Pons (tissue), 1 donor: ENCODE measurements at places on chromosomes 3 and 15.

DNA sequence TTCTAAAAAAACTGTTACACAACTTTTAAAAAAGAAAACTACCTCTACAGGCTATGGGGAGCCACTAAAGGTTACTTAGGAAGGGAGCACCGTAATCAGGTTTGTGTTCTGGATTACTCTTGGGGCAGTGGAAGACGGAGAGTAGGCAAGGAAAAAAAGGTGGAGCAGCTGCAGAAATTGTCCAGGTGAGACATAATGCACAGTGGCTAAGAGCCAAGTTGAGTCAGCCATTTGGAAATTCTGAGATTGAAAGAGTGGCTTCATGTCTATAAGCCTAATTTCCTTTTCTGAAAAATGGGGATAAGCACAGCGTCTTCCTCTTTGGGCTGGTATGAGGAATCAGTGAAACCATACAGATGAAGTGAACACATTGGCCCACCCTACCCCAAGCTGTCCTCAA lies 195.2 kb downstream of the CADPS start:
- DNase-seq = no peak

- DNase-seq = peak; percentile 61
Observed at GRCh38 chr15:39976291-39977274, 42.7 kb downstream of the EIF2AK4 start.

GRCh38 chr3:111882799-111883198 lies 23.7 kb downstream of the PHLDB2 start:
- no peak for DNase-seq

GRCh38 chr3:197420115-197420514 lies 121.7 kb upstream of the DLG1 start:
- no peak for DNase-seq

DNA sequence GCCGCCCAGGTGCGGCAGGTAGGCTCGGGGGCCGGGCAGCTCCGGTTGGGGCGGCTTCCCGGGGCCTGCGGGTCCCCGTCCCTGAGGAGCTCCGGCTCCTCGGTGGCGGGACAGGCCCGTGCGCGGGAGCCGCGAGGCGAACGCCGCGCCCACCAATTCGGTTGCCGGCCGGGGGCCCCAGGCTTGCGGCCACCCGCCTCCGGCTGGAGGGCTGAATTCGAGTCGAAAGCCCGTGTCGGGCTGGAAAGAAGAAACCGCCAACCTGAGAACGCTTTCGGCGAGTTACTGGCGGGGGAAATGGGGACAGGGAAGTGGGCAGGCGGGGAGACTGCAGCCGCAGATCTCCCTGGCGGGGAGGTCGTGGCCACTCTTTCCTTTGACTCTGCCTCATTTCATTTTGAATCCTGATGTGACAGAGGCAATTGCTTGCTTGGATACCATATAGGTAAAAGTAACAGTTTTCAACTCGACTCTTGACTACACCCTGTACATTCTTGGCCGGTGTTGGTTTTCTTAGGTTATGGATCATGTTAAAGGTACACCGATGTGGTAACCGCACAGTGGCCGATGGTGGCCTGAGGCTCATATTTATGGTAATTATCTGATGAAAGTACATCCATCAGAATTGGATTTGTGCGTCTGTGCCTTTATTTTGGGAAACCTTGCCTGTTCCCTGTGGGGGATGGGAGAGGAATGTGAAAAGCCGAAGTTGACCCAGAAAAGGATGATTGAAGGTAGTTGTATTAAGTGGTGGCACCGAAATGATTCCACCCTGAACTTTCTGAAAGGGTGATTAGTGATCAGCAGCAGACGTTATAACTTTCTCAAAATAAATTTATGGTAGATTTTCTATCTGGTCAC lies 1.7 kb downstream of the B3GNT5 start:
- DNase-seq = no peak

GRCh38 chr3:125150525-125151441 lies 61.8 kb downstream of the SLC12A8 start:
- no peak for DNase-seq

- DNase-seq = no peak
Observed at GRCh38 chr15:93894438-93895036, 336.8 kb upstream of the MCTP2 start.

DNA sequence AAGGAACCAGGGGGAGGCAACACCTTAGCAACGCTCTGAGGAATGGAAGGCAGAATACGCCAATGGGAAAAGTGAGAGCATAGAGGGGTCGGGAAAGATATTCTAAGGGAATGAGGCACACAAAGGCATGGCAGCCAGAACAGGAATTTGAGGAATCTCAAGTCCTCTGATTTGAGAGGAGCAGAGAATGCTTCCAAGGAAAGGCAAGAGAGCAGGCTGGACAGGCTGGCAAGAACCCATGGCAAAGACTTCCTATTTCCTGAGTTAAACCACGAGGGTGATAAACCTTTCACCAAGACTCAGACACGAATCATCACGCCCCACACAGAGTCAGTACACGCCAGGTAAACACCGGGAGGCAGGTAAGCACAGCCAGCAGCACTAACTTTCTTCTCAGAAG lies 109.8 kb downstream of the IGF2BP2 start:
- no peak for DNase-seq

DNA sequence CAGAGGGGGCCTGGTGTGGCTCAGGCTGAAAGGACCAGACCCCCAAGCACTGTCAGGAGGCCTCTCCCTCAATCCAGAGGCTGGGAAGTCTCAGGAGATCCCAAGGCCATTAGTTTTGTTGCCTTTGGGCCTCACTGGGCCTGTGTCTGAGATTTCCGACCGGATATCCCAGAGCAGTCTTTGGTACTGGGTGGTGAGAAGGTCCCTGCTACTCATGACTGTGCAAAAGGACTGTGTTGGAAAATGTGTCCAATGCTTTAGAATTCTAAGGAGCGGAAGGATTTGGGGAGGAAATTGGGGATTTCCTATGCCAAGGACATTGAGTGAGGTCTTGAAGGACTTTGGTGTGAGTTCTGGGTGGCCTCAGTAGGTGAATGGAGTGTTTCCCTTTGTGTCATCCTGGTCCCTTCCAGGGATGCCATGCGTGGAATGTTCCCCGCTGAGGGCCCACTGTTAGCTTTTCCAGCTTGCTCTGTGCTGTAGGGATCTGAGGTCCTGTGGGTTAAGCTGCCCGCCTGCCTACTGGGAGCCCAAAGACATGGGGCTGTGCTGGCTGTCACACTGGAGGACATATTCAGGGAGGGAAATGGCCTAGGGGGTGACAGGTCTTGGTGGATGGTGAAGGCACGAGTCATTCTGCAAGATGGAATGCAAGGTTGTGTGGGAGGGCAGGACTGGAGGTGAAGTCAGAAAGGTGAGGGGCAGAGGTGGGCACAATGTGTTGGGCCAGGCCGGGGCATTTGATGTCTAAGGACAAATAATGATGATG lies 16.4 kb downstream of the SMAD6 start:
- DNase-seq = no peak

GRCh38 chr15:34018021-34018645 lies 20.9 kb downstream of the AVEN start:
- DNase-seq = no peak

GRCh38 chr3:126540342-126540849 lies 16.4 kb downstream of the CHST13 start:
- peak; percentile 27 for DNase-seq

DNA sequence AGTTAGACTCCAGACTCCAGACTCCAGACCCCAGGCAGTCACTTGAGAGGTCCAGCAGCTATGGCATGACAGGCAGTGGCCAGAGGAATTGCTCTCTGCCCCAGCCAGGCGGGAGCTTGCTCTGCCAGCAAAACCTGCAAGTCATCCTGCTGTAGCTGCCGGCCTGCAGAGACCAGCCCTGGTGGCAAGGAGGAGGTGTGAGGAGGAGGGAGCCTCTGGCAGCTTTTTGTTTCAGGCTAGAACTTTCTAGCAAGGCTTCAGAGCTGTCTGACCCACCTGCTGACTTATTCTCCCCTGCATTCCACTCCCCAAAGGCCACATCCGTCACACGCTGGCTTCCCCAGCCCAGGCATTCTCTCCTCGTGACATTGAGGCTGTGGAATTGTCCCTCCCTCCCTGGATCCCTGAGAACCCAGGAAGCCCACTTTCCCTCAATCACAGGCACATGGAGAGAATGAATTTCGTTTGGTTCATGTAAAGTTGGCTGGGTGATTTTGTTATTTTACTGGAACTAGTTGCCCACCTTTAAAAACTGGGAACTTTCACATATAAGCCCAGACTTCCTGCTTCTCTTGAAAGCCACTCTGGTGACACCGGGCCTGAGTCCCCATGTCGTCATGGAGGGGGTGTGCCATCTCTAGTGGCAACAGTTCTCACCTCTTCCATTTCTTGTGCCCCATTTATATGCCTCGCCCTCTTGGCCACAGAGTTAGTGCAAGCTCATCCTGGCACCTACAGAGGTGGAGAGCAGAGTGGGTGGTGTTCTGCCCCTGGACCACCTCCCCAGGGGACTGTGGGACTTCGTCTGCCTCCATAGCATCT lies 82.7 kb downstream of the ABHD5 start:
- DNase-seq = no peak

DNA sequence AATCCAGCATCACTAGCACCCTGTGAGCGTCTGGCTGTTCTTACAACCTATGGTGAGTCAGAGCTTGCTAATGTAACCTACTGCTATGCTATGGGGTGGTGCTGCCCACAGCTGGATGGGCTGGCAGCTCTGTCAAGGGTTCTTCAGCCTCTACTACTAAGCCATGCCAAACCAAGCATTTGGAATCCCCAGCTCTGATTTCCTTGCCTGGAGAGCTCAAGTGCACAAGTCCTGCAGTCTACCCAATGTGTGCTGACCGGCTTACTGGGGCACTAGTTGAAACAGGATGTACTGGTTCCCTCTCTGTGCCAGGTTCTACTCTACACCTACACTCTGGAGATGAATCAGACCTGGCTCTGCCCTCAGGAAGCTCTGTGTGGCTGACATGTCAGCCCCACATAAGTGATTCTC lies 4.2 kb downstream of the TEX264 start:
- no peak for DNase-seq

DNA sequence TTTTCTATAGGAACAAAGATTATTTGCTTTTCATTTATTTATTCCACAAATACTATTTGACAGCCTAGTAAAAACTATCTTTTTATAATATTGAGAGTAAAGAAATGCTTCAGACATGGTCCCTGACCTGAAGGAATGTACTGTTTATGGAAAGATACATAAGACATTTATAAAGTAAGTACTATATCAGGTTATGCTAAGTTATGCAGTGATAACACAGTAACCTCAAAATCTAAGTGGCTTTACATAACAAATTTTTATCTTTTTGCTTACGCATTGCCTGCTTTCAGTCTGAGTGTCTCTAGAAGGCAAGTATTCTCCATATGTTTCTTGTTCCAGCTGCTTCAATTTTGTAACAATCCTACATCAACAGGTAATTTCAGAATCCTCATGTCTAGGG lies 694.0 kb downstream of the SQOR start:
- no peak for DNase-seq

GRCh38 chr3:127480196-127480954 lies 110.2 kb downstream of the TPRA1 start:
- DNase-seq = no peak

DNA sequence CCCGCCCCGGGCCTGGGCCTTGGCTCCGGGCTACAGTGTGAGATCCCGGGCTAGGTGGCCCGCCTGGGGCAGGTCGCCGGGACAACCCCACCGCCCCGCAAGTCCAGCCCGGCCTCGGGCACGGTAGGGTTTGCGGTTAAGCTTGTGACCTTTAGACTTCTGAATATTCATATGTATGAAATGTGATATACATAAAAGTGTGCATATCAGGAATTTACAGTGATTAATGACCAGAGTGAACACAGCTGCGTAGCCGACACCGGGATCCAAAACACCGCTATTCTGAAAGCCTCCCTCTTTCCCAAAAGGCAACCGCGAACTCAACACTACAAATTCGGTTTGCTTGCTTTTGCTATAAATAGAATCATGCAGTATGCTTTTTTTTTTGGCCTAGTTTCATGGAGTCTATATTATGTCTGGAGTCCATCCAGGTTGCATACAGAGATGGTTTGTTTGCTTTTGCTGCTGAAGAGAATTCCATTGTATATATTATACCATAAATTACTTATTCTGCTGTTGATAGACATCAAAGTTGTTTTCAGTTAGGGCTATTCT lies 636 bp upstream of the SNRPA1 start:
- peak; percentile 29 for DNase-seq

- DNase-seq = no peak
Observed at GRCh38 chr3:104088738-104089137, 1278.0 kb upstream of the ALCAM start.

- no peak for DNase-seq
Observed at GRCh38 chr3:144859161-144859560, 887.5 kb downstream of the DIPK2A start.

DNA sequence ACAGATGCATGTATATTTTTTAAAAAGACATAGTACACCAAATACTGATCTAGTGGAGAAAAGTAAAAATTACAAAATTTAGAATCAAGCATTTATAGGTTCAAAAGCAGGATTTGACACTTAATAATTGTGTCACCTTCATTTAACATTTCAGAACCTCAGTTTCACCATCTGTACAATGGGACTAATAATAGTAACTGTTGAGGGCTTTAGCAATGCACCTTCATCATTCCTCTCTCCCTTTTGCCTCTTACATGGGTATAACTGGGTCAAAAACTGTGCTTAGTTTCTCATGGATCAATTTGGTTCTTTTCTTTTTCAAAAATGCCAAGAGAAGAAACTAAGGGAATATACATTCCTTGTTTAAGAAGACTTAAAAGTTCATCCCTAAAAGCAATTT lies 5.5 kb upstream of the TMEM212 start:
- no peak for DNase-seq

DNA sequence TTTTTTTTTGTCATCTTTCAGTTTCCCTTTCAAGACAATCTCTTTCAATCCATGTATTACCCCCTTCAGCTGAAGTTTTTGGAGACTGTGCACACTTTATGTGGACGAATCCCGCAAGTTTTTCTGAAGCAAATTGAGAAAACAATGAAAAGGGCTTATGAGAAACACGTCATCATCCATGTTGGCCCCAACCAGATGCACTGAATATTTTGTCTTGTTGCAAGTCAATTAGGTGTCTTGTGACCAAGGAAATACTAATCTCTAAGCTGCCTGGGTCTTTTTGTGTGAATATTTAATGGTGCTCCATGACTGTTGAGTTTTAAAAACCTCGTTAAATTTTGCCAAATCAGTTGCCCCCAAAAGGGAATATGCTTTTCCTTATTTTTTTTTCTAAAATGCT lies 21.7 kb upstream of the PPP4R2 start:
- no peak for DNase-seq

GRCh38 chr3:139127101-139127500 lies 82.4 kb upstream of the PRR23C start:
- DNase-seq = no peak

GRCh38 chr15:76939715-76940114 lies 8.2 kb downstream of the RCN2 start:
- DNase-seq = no peak

- no peak for DNase-seq
Observed at GRCh38 chr3:10438902-10439610, 66.3 kb downstream of the ATP2B2 start.

GRCh38 chr15:99997112-99997651 lies 263.9 kb upstream of the LYSMD4 start:
- no peak for DNase-seq

DNA sequence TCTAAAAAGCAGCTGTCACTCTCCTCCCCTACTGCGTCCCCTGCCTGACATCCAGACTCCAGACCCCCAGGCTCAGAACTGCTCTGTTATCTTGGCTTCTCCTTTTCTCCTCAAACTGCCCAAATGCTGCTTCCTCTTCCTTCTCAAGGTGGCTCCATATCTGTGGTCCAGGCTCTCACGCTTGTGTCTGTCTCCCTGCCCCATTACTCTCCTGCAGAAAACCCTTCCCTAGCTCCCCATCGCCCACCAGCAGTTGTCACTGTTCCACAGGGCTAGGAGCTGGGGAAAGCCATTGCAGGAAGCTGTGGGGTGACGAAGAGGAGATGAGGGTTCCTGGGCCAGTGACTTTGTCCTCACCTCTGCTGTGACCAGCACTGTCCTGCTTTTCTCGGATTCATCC lies 30.7 kb upstream of the CGNL1 start:
- DNase-seq = no peak
